ENCODE measurements at places on chromosomes 13 and 19.

GRCh38 chr13:34513526-34513925 is 428.5 kb upstream of the NBEA start:
- DNase-seq: no peak

DNA sequence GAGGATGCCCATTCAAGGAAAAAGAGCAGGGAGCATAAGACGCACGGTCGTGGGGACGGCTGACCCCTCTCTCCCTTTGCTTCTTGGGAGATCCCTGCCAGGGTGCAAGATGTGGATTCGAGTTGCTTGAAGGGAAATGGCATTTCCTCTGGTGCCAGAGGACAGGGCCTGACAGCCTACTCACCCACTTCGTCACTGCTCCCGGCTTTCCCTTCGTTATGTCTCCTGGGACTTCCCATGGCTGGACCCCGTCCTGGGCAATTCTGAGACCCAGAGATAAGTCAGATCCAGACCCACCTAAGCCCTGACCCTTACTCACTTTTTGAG is 1.2 kb downstream of the TBC1D17 start:
- DNase-seq: no peak

GRCh38 chr19:5308451-5309437 is 31.9 kb downstream of the PTPRS start:
- no peak for DNase-seq

- no peak for DNase-seq
Measured at GRCh38 chr13:23159205-23159759, 21.5 kb upstream of the SGCG start.

DNA sequence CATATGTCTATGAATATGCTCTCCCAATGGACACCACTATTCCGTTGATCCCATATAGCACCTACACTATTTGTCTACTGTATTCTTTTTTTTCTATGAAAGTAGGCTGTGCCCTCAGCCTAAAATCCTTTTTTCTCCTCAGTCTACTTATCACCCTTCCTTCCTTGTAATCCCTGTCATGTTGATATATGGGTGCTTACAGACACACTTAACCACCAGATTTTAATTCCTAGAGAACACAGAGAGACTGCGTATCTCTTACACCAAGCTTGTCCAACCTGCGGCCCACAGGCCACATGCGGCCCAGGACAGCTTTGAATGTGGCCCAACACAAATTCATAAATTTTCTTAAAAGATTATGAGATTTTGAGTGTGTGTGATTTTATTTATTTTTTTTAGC is 101.1 kb downstream of the ZAR1L start:
- DNase-seq: no peak

DNA sequence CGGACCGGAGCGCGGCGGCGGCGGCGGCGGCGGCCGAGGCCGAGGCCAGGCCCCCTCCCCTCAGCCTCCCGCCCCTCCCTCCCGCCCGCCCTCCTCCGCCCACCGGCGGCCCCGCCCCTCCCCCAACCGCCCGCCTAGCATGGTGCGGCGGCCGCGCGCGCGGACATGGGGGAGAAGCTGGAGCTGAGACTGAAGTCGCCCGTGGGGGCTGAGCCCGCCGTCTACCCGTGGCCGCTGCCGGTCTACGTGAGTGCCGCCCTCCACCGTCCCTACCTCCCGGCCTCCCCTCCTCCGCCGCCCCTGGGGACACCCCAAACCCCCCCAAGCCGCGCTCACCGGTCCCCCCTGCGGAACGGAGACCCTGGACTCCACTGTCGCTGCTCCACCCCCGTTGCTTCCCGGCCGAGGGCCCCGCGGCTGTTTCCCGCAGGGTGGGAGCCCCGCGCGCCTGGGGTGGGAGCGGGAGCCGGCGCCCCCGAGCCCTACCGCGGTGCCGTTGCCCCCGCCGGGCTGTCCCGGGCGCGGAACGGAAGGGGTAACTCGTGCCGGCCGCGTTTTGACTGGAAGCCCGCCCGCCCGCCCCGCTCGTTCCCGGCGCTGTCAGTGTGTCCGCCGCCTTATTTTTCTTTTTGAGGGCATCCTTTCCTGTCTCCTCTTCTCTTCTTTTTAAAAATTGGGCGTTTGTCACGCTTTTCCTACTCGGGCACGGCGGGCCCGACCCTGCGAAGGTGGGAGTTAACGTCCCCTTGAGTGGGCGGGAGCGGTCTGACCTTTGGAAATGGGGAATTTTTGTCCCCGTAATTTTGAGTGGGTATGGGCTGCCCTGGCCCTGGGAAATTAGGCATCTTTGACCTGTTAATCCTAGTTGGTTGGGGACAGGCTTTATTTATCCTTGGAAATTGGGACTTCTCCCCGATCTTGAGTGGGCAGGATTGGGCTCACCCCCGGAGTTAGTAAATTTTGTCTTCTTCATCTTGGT is 576 bp downstream of the DOT1L start:
- DNase-seq: no peak

DNA sequence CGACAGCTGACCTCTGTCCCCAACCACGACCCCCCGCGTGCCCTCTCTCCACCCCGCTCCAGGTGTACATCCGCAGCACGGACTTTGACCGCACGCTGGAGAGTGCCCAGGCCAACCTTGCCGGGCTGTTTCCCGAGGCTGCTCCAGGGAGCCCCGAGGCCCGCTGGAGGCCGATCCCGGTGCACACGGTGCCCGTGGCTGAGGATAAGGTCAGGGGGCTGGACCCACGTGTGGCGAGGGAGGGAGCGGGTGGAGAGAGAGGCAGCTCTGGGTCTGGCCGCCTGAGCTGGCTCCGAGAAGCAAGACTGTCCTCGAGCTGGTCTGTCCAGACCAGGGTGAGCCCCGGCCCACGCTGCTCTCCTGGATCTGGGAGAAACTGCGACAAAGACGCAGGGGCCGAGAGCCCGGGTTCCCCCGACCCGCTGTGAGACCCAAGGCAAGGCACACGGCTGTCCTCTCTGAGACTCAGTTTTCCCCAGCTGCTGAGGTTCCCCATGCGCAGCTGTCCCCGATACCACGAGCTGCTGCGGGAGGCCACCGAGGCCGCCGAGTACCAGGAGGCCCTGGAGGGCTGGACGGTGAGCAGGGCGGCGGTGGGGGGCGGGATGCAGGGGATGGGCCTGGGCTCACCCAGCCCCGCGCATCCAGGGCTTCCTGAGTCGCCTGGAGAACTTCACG is 1.5 kb downstream of the ACP4 start:
- no peak for DNase-seq

DNA sequence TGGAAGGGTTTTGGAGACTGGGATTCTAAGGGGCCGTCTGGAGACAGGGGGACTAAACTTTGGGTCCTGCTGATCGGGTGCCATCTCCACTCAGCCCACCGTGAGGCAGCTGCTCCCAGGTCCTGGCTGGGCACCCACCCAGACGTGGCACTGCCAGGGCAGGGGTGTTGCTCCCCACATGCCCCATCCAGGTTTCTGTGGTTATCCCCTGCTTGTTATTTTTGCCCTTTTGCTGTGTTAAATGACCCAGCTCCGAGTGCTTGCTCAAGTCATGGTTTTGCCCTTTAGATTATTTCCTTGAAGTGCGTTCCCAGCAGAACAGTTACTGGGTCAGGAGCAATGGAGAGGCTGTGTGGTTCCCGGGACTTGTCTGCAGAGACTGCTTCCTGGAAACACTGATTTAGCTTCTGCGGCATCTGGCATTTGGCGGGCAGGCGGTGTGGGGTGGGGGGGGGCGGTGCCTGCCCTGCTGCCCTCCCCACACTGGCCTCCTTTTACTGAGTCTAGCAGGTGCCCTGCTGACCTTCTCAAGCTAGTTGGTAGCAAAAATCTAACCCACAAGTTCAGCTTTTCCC is 1.9 kb downstream of the RAB11B start:
- DNase-seq: no peak

DNA sequence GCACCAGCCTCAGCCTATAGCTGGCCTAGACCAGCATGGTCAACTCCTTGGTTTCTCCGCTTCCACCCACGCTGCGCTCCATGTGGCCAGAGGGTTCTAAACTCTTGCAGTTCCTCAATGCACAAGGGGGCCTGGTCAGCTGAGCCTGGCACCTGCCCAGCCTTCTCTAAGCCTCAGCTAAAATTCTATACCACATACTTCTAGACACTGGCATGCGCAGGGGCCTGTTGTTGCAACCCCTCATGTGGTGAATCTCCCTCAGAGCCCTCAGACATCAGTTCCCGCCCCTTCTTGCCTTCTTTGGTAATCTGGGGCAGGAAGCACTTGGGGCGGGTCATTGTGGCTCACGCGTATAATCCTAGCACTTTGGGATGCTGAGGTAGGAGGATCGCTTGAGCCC is 19.7 kb upstream of the LDLR start:
- no peak for DNase-seq

- no peak for DNase-seq
Measured at GRCh38 chr13:72462726-72463125, 264.7 kb downstream of the MZT1 start.

GRCh38 chr19:33461256-33462111 is 60.1 kb downstream of the PEPD start:
- DNase-seq: no peak

DNA sequence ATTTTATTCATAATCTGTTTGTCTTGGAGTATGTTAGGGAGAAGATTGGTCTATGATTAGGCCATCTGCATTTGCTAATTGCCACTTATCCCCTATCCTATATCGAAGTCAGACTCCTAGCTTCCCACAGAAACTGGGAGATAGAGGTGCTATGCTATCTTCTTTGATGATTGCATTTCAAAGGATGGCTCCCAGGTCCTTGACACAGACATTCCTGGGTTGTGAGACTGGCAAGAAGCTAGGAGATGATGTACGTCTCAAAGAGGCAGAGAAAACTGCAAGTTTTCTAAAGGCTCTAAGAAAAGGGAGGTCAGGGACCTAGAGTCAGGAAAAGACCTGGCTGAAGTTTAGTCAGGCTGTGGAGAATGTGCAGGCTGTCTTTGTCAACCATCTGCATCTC is 1251.9 kb downstream of the PCDH17 start:
- no peak for DNase-seq

DNA sequence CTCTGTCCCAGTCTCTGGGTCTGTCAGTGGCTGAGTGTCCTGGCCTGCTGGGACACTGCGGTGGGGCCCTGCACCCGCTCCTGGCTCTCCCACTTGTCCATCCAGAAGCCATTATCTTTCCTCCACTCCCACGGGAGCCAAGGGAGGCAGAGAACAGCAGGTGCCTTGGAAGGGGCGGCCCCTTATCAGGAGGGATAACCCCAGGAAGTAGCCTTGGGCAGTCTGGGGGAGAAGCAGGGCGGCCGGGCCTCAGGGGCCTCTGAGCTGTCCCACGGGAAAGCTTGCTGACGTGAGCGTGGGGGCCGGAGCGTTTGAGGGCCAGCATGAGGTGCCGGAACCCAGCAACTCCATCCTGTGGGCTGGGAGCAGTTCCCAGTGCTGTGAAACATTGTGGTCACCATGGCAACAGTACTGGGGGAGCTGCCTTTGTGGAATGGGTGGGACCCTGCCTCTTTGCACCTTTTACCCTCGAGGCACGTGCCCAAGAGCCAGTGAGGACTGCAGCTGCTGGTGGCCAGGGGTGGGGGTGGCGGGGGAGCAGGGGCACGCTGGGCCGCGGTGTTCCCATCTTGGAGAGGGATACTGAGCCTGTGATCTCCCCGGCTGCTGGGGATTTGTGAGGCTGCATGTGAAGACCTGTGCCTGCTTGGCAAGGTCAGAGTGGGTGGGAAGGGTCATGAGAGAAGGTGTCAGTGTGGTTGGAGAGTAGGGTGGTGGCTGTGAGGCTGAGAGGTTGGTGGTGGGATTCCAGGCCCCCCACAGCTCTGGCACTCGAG is 20.9 kb downstream of the KLHL26 start:
- no peak for DNase-seq

DNA sequence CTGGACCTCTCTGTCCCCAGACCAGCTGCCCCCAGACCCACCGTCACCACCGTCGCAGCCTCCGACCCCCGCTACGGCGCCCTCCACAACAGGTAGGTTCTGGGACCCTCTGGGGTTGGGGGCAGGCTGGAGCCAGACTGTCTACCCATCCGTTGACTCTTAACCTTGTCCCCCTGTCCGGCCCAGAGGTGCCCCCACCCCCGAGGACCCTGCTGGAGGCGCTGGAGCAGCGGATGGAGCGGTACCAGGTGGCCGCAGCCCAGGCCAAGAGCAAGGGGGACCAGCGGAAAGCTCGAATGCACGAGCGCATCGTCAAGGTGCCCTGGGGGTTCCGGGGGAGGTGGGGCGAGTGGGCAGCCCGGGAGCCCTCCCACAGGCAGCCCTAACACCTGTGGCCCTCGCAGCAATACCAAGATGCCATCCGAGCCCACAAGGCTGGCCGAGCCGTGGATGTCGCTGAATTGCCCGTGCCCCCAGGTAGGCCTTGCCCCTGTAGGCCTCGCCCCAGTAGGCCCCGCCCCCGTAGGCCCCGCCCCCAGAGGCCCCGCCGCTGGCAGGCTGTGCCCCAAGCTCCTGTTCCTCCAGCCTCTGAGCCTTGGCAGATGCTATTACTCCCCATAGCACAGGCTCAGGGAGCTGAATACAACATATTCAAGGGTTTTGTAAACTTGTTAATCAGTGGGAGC is 12.9 kb downstream of the CC2D1A start:
- no peak for DNase-seq

DNA sequence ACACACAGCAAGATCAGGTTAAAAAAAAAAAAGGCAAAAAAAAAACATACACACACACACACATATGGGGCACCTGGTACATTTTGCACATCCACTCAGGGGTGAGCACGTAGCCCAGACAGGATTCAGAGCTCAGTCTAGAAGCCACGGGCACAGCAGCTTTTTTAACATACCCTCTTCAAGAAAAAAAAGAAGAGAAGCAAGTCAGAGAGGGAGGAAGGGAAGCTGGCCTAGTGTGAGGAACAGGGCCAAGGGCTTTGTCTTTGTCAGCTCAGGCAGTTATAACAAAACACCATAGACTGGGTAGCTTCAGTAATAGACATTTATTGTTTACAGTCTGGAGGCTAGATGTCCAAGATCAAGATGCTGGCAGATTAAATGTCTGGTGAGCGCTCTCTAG is 2.3 kb upstream of the TPM4 start:
- DNase-seq: no peak

DNA sequence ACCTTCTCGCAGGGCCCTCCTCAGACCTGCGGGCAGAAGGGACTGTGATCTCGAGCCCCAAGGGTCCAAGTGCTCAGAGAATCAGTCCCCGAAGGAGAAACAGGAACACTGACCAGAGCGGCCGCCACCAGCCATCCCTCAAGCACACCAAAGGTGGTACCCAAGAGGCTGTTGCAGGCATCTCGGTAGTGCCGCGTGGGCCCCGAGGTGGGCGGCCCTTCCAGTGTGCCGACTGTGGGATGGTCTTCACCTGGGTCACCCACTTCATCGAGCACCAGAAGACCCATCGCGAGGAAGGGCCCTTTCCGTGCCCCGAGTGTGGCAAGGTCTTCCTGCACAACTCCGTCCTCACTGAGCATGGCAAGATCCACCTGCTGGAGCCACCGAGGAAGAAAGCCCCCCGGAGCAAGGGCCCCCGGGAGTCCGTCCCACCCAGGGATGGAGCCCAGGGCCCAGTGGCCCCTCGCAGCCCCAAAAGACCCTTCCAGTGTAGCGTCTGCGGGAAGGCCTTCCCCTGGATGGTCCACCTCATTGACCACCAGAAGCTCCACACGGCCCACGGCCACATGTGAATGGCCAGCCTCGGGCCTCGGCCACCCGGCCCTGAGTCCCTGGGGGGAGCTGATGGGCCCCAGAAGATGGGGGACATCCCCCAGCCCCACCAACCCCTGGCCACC is 5.5 kb upstream of the ZNF135 start:
- no peak for DNase-seq
